ENCODE measurements at places on chromosomes 11 and 22.

DNA sequence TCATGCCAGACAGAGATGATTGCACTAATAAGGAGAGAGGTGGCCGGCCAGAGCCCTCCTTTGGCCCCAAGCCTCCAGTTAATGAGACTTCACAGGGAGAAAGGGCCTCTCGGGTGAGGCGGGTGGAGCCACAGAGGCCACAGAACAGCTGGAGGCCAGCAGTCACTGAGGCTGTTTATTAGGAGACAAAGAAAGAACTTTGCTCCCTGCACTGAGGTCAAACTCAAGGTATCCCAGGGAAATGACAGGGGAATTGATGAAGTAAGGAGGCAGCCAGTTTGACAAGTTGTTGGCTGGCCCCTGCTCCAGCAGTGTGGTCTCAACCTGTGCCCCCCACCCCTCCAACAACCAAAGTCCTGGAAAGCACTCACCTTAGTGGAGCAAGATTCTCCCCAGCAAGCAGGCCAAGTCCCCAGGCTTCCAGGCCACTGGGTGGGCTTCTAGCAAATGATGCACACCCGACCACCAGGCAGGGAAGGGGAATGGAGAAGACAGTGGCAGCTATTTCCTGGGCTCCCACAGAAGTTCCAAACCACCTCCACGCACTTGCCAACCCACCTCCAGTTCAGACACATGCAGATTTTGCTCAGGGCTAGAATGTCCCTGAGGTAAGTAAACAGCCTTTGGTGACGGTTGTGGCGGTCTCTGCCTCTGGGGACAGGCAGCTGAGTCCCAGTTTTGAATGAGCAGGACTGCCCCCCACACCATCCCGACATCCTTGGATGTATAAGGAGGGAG lies 53.2 kb downstream of the RPUSD4 start:
- DNase-seq: no peak

- no peak for DNase-seq
Observed at GRCh38 chr11:66915866-66916265, 42.3 kb downstream of the PC start.

- DNase-seq: no peak
Observed at GRCh38 chr22:46650078-46650810, 30.1 kb downstream of the GRAMD4 start.

DNA sequence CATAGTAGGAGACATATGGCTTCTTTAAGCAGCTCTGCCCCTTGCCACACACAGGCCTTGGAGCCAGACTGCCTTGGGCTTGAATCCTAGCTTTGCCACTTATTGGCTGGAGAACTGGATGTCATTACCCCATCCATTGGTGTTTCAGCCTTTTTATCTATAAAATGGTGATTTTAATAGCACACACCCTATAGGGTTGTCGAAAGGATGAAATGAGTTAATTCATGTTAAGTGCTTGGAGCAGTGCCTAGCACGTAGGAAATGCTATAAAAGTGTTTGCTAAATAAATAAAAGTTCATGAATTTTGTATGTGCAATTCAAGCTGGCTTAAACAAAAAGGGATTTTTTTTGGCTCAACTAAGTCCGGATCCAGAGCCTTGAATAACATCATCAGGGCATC lies 120.7 kb downstream of the TIMP3 start:
- DNase-seq: no peak

- DNase-seq: no peak
Observed at GRCh38 chr11:4610258-4610935, 2.4 kb upstream of the TRIM68 start.

DNA sequence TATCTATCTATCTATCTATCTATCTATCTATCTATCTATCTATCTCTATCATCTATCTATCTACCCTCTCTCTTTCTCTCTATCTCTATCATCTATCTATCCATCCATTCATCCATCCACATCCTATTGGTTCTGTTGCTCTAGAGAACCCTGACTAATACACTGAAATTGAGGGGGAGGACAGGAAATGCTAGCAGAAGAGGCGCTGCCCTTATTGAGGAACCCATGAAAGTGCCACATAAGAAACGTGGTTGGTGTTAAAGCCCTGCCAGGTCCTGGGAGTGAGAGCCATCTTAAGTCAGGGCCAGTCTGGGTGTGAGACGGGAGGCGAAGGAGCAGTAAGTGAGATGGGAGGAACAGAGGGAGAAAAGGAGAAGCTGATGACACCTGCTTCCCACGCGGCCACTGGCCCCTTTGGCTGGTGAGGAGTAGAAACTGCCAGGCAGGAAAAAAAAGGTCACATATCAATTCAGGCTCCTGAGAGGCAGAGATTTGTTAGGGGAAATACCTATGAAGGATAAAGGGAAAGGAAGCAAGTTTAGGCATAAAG lies 87.9 kb upstream of the PLET1 start:
- DNase-seq: no peak

GRCh38 chr11:61480994-61481335 lies 27.6 kb upstream of the LRRC10B start:
- no peak for DNase-seq

GRCh38 chr11:70173018-70173417 lies 30.1 kb upstream of the FADD start:
- DNase-seq: no peak

DNA sequence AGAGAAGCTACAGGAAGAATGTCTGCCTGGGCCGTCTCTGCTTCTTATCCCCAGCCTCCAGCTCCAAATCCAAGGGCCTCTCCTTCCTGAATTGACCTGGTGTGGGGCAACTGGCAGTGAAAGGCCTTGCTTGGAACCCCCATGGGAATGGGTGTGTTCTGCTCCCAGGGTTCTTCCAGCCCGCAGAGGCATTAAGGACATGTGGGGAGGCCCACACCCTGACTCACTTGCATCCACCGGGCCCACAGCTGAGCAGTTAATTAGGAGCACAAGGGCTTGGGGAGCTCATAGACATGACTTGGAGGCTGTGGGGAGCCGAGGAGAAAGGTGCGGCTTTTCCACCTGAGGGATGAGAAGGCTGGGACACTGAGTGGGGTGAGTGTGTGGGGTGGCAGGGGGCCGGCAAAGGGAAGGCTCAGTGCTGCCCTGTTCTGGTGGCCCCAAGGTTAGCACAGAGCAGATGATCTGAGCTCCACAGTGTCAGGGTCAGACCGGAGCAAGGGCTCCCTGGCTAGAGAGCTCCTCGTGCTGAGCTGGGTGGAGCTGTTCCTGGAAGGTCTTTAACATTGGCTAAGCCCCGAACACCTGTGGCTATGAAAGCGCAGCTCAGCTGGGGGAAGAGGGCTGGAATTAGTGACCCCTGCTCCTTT lies 64.5 kb upstream of the NECTIN1 start:
- no peak for DNase-seq

GRCh38 chr11:63510360-63511047 lies 4.6 kb downstream of the LGALS12 start:
- no peak for DNase-seq

DNA sequence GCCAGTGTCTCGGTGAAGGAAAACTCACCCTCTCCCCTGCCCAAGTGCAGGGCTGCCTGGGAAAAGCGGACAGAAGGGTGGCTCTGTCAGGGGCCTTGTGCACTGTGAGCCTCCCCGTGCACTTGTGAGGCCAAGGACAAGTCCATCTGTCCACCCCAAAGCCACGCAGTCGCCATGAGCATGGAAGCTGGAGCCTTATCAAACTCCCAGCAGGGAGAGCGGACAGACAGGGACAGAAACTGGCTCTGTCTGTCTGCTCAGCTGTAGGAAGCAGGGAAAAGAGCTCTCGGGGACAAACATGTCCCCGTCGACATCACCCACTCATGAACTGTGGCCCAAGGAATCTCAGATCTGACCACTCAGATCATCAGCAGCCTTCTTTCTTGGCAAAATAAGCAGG lies 1385.4 kb downstream of the TBC1D22A start:
- no peak for DNase-seq

DNA sequence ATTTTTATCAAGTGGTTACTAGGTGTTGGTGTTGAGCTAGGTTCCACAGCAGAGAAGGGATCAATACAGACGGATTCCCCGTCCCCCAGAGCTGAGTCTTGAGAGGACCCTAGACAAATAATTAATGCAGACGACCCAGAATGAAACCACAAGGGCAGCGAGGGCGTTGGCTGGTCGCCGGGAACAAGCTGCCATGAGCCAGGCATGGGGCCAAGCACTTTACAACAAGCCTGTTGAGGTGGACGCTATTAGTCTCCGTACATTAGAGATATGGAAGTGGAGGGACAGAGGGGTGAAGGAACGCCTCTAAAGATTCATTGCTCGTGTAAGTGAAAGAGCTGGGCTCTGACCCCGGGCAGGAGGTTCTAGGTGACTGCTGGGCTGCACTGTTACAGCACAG lies 77.1 kb upstream of the EIF3D start:
- no peak for DNase-seq
